ENCODE measurements at places on chromosomes 1 and 21.

GRCh38 chr1:29657816-29658215 is 421.5 kb downstream of the PTPRU start:
- DNase-seq, result no peak

DNA sequence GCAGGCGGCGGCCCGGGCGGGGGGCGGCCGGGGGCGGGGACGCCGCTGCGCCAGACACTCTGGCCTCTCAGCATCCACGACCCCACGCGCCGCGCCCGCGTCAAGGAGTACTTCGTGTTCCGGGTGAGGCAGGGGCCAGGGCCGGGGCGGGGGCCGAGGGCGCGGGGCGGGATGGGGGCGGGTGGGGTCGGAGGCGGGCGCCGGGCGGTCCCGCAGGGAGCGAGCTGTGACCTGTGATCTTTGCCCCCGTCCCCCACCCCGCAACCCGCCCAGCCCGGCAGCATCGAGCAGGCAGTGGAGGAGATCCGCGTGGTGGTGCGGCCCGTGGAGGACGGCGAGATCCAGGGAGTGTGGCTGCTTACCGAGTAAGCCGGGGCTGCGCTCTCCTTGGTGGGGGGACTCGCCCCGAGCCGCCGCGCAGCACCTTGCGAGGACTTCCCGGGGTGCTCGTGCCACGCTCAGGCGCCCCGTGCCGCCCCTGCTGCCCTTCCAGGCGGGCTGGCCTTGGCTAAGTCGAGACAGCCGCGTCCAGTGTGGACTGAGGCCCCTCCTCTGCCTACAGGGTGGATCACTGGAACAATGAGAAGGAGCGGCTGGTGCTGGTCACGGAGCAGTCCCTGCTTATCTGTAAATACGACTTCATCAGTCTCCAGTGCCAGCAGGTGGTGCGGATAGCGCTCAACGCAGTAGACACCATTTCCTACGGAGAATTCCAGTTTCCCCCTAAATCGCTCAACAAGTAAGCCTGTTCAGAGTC is 514 bp downstream of the TPRG1L start:
- no peak for DNase-seq

- no peak for DNase-seq
These were observed 17.8 kb downstream of the SFPQ start for GRCh38 chr1:35175098-35175576.

DNA sequence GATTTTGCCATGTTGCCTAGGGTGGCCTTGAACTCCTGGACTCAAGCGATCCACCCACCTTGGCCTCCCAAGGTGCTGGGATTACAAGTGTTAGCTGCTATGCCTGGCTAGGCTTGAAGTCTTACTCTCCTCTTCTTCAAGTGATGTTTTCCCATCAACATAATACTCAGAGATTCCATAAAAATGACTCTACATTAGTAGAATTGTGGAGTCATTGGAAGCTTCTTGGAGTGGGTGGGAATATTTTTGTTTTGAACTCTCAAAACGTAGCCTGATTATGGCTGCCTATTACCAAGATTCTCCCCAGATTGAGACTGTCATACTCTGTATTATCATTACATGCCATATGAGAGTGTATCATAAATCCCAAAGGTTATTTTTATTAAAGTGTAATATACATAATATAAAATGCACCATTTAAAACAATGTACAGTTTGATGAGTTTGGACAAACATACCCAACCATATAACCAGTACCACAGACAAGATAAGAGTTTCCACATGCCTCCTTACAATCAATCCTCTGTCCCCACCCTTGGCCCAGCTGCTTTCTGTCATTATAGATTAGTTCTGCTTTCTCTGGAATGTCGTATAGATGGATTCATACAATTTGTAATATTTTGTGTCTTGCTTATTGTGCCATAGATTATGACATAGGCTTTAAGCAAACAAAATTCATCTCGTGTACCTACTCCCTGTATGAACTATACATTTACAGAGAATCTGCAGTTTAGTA is 8.0 kb upstream of the DNM3 start:
- DNase-seq, result no peak

- no peak for DNase-seq
These were observed 24.9 kb downstream of the TMED5 start for GRCh38 chr1:93155335-93155734.

- no peak for DNase-seq
These were observed 168.0 kb upstream of the RAB4A start for GRCh38 chr1:229102741-229103391.

DNA sequence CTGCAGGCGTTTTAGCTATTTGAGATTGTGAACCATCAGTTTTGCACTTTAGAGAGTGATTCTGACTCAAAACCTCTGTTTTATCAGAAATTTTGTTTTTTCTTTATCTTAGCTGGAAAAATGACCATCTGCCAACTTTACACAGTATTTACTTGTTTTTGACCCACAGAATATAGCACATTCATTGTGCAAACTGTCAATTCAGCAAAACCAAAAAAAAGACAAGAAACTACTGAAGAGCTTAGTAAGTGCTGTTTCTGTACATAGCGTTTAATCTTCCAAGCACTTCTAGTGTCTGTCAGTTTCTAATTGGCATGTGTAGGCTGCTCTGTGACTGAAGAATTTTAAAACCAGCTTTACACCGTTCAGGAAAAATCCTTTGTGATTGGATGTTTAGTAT is 76.0 kb upstream of the VANGL1 start:
- no peak for DNase-seq

- no peak for DNase-seq
These were observed 4.3 kb upstream of the NDC1 start for GRCh38 chr1:53842347-53842746.

DNA sequence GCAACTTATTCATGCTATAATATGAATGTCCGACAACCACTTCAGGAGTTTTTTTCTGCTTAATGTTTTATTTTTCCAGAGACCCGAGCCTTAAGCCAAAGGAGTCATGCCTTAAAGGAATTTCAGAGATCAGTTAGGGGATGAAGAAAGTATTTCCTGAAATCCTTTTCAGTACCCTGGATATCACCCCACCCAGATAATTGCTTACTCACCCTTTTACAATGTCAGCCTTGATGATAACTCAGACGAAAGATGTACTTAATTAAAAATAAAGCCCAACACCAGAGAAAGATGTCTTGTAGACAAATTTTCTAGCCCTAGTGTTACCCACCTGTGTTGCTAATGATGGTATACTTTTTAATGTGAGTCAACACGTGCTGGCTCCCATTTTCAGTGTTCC is 124.1 kb downstream of the XCL2 start:
- DNase-seq, result no peak

- no peak for DNase-seq
These were observed 8.9 kb upstream of the ITLN2 start for GRCh38 chr1:160963521-160963920.

DNA sequence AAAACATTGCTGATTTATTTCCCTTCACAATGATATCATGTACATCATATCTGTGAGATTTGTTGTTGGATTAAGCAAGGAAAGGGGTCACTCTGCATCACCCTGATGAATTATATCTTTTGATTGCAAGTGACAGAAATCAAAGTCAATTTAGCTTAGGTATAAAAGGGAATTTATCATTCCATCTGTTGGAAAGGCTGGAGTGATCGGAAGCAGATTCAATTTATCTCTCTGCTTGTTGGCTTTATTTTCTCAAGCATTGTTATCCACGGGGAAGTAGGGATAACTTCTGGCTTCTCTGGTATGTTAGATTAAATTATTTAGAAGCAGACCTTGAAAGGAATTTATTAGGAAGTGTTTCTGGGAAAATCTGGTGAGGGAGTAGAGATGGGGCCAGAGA is 226.6 kb downstream of the PTGER3 start:
- no peak for DNase-seq

GRCh38 chr21:33976082-33977016 is 60.7 kb upstream of the ATP5PO start:
- DNase-seq, result peak; percentile 30

- no peak for DNase-seq
These were observed 29.0 kb downstream of the RBM11 start for GRCh38 chr21:14244911-14245310.

GRCh38 chr1:245067257-245067656 is 87.5 kb upstream of the KIF26B start:
- no peak for DNase-seq

DNA sequence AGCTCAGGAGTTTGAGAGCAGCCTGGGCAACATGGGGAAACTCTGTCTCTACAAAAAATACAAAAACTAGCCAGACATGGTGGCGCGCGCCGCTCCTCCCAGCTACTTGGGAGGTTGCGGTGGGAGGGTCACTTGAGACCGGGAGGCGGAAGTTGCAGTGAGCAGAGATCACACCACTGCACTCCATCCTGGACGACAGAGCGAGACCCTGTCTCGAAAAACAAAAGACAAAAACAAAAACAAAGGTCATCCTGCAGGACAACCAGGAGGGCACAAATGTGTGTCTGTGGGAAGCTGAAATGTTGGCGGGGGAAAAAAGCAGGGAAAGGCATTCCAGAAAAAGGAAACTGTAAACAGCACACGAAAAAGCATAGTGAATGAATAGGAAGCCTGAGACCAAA is 104.1 kb upstream of the HNRNPU start:
- no peak for DNase-seq

GRCh38 chr1:218135371-218135770 is 149.7 kb upstream of the RRP15 start:
- DNase-seq, result no peak

DNA sequence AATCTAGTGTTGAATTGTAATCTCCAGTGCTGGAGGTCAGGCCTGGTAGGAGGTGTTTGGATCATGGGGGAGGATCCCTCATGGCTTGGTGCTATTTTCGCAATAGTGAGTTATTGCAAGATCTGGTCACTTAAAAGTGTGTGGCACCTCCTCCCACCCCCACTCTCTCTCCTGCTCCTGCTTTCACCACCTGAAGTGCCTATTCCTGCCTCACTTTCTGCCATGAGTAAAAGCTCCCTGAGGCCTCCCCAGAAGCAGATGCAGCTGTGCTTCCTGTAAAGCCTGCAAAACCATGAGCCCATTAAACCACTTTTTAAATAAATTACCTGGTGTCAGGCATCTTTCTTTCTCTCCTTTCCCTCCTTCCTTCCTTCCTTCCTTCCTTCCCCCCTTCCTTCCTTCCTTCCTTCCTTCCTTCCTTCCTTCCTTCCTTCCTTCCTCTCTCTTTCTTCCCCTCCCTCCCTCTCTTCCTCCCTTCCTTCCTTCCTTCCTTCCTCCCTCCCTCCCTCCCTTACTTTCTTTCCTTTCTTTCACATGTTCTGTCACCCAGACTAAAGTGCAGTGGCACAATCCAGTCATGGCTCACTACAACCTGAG is 172.4 kb downstream of the C1orf21 start:
- DNase-seq, result no peak

DNA sequence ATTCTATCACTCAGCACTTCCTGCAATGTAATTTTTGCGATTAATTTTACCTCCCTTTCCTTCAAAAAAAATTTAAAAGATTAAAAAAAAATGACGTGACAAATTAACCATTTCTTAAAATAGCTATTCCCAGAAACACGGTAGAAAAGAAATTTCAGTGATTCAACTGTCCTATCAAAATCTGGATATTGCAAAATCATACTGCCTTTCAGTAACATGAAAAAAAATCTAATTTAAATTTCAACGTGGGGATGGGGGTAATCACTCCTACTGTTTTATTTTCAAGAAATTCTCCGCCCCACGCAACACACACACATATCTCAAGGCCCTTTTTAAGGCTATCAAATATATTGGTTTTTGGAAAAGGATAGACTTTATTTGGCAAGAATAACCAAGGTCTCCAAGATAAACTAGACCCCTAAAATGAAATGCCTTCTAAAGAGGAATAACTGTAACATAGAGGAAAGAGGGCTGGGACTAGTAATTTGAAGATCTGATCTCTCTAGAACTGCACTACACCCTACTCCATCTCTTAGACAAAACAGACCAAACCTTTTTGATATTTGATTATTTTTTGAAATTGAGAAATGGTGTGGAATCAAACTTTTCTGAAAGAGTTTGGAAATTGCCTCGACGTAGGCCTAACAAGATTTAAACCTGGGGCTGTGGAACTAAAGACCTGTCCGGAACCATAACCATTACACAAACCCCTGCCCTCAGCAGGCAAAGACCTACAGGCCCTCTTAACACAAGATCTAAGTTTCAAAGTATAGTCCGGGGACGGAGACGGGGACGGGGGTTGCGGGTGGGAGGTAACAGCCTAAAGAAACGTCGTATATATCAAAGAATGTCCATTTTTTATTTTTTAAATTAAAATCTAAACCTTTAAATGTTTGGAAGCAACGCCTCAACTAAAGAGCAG is 941 bp downstream of the ARNT start:
- DNase-seq, result no peak

DNA sequence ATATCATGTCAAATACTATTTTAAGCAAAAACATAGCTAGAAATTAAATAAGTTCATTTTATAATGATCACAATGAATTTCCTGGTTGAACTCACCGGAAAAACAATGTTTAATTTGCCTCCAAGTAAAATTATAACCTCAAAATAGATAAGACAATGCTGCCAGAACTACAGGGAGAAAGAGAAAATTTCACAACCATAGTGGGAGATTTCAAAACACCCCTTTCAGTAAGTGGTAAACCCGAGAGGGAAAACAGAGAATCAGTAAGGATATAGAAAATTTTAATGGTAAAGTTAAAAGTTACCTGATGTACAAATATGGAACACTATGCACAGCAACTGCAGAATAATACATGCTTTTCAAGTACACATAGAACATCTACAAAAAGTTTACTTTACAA is 43.2 kb upstream of the PLA2G4A start:
- DNase-seq, result no peak

DNA sequence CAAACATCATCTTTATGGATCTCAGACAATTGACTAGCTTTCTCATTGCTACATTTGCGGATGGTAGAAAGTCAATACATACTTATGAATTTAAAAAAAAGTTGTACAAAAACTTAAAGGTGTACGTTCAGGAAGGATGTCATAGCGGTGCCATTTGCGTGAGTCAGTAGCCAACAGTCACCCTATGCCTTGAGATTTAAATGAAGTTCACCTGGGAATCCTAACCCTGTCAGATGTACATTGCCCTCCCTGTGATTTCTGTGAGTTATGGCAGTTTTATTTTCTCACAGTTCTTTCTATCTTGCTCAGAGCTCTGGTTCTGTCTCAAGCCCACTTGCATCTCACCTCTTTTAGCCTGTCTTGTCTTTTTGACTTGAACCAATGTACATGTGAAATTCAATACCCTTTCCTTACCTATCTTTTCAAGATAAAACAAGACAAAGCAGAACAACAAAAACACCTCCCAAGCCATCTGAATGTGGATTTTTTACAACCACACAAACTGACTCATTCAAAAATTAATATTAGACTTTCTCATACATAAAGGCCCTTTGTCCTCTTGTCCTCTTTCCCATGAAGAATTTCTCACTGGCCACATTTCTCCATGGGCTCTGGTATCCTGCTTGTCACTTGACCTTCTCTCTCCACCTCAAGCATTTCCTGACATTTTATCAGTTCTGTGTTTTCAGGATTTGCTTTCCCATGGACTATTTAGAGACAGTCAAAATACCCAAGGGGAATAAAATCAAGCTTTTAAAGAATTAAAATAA is 25.3 kb upstream of the ZNF697 start:
- DNase-seq, result no peak

DNA sequence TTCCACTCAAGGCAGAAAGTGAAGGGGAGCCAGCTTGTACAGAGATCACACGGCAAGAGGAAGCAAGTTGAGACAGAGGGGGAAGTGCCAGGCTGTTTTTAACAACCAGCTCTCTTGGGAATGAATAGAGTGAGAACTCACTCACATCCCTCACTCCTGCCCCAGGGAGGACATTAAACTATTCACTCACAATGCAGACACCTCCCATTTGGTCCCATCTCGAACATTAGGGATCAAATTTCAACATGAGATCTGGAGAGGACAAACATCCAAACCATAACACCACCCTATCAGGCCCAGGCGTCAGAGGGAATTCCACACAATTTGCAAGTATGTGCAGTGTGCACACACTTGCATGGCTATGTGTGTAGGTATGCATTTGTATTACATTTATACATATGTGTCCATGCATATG is 62.7 kb downstream of the DMAP1 start:
- DNase-seq, result no peak
